T-helper 17 cell (primary cell): ENCODE measurements at places on chromosomes 1 and 21.

- no peak for DNase-seq
Measured at GRCh38 chr1:67978890-67979516, 71.4 kb downstream of the DIRAS3 start.

DNA sequence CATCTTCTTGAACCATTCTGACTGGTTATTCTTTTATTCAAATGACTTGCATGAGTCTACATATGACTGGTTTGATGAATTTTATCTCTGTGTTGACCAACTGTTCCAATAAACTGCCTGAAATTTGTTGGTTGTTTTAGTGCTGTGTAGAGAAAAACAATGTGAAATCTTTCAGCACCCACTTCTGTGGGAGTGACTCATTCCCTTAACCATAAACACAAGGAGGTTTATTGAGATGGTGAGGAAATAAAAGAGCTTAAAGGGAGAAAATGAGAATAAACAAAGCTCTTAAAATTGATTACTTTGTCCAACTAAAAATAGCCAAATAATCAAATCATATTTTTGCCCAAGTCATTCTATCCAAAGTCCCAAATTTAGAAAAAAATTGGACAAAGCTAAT lies 341.1 kb downstream of the TGFB2 start:
- no peak for DNase-seq

DNA sequence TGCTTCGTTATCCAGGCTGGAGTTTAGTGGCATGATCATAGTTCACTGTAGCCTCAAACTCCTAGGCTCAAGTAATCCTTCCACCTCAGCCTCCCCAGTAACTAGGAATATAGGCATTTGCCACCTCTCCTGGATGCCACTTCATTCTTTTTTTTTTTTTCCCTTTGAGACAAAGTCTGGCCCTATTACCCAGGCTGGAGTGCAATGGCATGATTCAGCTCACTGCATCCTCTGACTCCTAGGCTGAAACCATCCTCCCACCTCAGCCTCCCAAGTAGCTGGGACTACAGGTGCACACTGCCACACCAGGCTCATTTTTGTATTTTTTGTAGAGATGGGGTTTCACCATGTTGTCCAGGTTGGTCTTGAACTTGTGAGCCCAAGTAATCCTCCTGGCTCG lies 19.3 kb downstream of the OSBPL9 start:
- DNase-seq = no peak

DNA sequence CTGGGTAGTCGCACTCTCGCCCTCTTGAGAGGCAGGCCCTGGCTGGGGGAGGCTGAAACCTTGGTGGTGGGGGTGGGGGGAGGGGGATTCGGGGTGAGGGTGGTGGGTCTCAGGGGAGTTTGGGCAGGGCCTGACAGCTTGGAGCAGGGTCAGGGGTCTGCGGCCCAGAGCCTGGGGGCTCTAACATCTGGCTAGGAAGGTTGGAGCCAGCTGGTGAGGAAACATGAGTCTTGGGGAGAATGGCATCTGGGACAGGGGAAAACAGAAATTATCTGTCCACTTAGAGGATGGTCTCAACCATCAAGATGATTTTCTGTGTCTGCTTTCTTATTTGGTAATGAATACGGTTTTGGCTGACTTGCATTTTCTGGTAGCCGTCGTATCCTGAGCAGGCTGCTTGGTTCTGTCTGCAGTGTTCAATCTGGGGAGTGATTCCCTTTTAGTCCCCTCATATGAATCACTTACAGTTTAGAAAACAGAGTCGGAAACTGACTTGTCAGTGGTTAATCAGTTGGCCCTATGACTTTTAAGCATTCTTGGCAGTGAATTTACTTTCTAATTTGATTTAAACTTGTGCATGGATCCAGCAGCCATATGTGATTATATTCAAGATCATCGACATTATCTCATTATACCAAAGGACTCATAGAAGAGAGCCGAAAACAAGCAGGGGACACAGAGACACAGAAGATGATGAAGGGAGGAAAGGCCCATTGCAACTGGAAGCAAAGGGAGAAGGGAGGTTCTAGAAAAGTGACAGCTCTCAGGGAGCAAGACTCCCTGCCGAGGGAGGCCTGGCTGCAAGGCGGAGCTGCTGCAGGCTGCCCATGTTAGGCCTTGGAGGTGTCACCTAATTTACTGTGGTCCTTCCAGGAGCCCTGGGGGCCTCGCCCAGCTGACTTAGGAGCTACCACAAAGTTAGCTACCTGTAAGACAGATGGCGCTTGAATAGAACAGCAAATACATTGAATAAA lies 237.6 kb downstream of the SDCCAG8 start:
- no peak for DNase-seq

- DNase-seq = no peak
Measured at GRCh38 chr1:210489491-210489890, 160.8 kb downstream of the HHAT start.

DNA sequence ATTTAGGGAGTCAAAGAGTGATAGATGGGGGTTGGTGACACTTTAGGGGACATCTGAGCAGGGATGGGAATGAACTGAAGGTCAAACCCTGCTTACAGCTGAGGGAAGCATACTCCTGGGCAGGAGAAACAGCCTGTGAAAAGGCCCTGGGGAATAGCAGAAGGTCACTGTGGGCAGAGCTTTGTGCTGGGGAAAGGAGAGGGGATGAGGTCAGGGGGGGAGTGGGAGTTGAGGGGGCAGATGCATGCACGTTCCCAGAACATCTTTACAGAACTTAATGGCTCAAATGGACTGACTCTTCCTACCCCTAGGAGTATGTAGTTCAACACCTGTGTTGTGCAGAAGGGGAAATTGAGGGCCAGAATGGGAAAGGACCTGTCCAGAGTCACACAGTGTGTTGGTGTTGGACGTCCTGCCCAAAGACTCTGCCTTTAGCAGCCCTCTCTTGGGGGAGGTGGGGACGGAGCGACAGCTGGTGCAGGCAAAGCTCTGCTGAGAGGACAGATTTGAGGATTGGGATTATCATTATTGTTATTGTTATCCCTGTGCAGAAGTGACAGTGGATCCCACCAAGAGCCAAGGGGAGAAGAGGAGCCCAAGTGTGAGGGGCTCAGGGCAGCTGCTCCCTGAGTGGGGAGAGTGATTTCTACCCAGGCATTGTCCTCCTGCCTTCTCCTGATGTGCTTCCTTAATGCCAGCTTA lies 116.5 kb downstream of the PTPRU start:
- no peak for DNase-seq

DNA sequence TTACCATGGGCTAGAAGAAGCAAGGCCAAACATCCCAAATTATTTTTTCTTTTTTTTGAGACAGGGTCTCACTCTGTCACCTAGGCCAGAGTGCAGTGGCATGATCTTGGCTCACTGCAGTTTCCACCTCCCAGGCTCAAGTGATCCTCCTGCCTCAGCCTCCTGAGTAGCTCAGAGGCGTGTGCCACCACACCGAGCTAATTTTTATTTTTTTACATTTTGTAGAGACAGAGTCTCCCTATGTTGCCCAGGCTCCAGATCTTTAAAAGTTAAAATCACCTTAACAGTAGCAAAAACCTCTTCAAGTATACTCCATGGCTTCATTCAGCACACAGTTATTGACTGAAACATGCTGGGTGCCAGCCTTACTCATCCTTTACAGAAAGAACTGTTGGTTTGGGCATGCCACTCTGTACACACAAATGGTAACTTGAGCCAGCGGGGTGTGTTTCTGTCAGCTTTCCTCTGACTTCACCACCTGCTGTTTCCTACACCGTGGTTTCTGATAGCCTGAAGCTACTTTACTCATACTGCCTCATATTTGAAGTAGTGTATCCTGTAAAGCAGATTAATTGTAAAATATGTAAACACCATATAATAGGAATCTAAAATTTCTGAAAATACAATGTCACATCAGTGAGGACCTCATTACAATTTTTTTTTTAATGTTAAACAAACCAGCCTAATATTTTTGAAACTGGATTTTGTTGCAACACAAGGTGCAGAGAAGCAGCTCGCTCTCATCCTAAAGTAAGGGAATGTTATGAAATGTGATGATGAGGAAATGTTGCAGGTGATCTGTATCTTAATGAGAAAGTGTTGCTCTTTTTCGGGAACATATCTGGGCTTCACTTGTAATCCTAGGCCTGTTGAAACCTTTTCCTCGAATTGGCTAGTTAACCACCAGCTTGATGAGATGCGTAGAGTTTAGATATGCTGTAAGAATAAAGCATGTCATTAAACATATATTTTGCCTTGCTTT lies 113.9 kb downstream of the ATP5PO start:
- no peak for DNase-seq
